ENCODE measurements at places on chromosomes 3 and 15.

- no peak for DNase-seq
Measured at GRCh38 chr3:37498126-37499039, 324.0 kb upstream of the LRRFIP2 start.

GRCh38 chr3:197337214-197337613 lies 38.8 kb upstream of the DLG1 start:
- DNase-seq, result no peak

GRCh38 chr3:40681658-40682055 lies 156.9 kb downstream of the ZNF621 start:
- DNase-seq, result no peak

DNA sequence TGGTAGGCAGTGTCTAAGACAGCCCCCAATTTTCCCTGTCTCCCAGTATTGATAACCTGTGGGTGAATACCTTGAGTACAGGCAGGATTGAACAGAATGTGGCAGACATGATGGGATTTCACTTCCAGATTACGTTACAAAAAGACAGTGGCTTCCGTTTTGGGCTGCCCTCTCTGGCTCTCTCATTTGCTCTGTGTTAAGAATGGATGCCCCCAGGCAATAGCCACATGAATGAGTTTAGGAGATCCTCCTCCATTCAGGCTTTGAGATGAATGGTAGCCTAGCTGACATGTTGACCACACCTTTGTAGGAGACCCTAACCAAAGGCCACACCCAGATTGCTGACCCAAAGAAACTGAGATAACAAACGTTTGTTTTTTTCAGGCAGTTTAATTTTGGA lies 34.3 kb downstream of the UBXN7 start:
- DNase-seq, result no peak

DNA sequence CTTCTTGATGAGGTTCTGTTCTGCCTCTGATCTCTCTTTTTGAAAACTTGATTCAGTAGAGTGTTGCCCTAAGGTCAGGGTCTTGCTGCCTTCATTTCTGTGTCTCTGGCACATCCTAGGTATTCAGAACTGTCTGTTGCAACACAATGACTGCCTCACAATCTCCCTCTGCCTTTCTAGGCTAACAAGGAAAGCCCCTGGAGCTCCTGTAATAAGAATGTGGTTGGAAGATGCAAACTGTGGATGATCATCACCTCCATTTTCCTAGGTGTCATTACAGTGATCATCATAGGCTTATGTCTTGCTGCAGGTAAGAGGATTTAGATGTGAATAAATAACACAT lies 7.0 kb downstream of the C3orf52 start:
- DNase-seq, result no peak

All from T-helper 2 cell treated with Interferon-gamma antibody and Interleukin-4, amounts not matched to agents 5 μg/mL and 100 μg/mL, for 36 hours (primary cell).